ENCODE measurements at places on chromosomes 12 and 14. TPM values are rescaled to one million over a fixed set of nuclear protein-coding genes. Genes with fewer than 3 reads are reported as not detected.

DNA sequence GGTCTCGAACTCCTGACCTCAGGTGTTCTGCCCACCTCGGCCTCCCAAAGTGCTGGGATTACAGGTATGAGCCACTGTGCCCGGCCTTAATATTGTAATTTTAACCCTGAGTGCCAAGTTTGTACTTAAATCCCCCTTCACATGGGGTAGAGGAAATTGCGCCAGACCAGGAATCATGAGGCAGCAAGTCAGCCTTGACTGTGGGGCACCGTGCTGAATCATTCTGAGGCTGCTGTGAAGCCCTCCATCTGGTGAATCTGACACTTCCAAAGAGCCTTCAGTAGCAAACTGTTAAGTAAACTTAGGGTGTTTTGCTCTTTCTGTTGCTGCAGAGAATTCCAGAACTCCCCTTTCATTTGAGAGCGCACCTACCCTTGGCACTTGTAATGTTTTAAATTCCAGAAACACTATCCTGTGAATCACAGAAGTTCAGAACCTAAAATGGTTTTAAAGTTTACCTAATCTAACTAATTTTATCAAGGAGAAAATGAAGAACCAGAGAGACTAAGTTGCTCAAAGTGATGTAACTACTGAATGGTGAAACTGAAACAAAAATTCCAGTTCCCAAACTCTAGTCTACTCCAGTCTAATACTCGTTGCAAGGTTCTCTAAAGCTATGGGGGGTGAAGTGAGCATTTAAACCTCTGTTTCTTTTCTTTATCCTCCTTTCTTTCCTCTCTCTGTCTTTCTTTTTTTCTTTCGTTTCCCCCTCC lies 7.5 kb downstream of the HEBP1 start:
- H3K27me3 ChIP-seq = no peaks in the 10 kb centered on the region
- H3K27ac ChIP-seq = peak overlapping the region; percentile 73
- H3K4me3 ChIP-seq = peak overlapping the region; percentile 65
- peaks cover 13% of the 10 kb centered on the region for H3K4me1 ChIP-seq

GRCh38 chr12:130559806-130560205 lies 156.3 kb downstream of the RIMBP2 start:
- H3K27ac ChIP-seq = no peak overlapping the region
- no peak for DNase-seq
- no peaks in the 10 kb centered on the region for H3K27me3 ChIP-seq
- H3K36me3 ChIP-seq = no peaks in the 10 kb centered on the region
- no peak overlapping the region for H3K4me3 ChIP-seq

GRCh38 chr14:105881021-105881930 lies 354.9 kb downstream of the TMEM121 start:
- H3K27ac ChIP-seq = no peak overlapping the region
- no peak overlapping the region for H3K4me3 ChIP-seq
- no peaks in the 10 kb centered on the region for H3K36me3 ChIP-seq
- peaks cover 4% of the 10 kb centered on the region for H3K4me1 ChIP-seq
- peak; percentile 29 for DNase-seq

The KCNK10 gene
- total RNA-seq = not detected

GRCh38 chr14:90398315-90398839 lies 1.5 kb downstream of the CALM1 start:
- H3K4me3 ChIP-seq = peak overlapping the region; percentile 96
- no peaks in the 10 kb centered on the region for H3K27me3 ChIP-seq
- H3K27ac ChIP-seq = peak overlapping the region; percentile 98
- DNase-seq = peak; percentile 73
- H3K4me1 ChIP-seq = peaks cover 46% of the 10 kb centered on the region

The SLCO1A2 gene
- not detected for total RNA-seq

DNA sequence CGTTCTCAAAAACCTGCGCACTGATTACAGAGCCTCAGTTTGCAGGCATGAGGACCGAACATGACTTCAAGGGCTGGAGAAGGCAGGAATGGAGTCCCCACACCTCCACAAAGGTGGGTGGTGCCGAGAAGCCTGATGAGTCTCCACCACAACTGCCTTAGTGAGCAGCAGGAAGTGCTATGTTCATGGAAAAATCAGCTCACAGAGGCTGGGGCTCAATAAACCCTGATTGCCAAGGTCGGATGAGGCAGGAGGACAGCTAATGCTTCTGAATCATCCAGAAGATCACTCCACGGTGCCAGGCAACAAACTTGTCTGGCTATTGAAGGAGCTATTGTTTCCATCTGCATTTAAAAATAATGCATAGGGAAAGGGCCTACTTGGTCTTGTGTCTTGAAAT lies 31.1 kb downstream of the APPL2 start:
- no peak overlapping the region for H3K27ac ChIP-seq
- H3K36me3 ChIP-seq = peaks cover 12% of the 10 kb centered on the region
- DNase-seq = no peak
- H3K27me3 ChIP-seq = no peaks in the 10 kb centered on the region
- H3K4me3 ChIP-seq = no peak overlapping the region

DNA sequence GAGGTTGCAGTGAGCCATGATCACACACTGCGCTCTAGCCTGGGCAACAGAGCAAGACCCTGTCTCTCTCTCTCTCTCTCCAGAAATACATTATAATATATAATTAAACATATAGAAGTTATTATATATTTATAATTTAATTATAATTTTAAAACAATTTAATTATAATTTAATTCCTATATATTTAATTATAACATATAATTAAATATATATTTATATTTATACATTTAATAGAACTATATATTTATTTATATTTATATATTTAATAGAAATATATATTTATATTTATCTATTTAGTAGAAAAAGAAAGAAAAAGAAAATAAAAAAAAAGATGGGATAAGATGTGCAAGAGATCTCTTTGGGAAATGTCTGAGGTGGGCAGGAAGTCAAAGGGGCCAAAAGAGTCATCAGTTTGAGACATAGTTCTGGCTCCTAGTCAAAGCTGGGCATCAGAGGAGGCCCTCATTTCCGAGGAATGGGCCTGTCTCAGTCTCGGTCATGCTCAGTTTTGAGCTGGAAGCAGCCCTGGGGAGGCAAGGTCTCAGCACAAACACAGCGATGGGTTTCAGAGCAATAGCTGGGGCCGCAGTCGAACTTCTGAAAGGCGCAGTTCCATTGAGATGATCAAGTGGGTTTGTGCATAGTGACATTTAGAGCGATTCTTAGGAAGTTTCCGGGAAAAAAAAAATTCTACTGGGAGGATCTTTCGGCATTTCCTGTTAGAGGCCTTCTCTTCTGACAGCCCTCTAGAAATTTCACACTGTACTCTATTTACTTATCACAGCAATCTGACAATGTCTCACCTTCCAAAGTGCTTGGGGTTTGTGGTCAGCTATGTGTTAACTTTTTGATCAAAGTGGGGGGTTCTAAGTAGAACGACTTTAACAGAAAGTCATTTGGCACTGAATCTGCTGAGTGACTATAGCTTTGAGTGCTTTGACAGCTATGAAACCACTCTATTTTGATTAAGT lies 58.7 kb upstream of the GZMB start:
- peak overlapping the region; percentile 66 for H3K4me3 ChIP-seq
- DNase-seq = peak; percentile 54
- peaks cover 43% of the 10 kb centered on the region for H3K4me1 ChIP-seq
- H3K36me3 ChIP-seq = peaks cover 4% of the 10 kb centered on the region

DNA sequence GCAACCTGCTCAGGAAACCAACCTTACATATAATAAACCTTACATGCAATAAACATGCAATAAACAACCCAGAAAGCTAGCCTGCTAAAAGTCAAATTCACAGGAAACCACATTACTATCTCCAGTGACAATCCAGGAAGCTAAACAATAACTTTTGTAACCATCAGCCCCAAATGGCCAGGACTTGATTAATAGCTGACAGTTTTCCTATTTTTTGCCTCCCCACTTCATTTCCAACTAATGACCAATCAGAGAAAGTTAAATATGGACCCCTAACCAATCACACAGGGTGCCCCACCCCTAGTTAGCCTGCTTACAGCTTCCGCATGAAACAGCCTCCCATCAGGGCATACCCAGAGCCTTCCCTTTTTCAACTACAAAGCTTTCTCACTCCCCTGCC lies 152.2 kb upstream of the LMNTD1 start:
- peaks cover 1% of the 10 kb centered on the region for H3K36me3 ChIP-seq
- no peak overlapping the region for H3K4me3 ChIP-seq
- H3K27me3 ChIP-seq = no peaks in the 10 kb centered on the region
- H3K4me1 ChIP-seq = peaks cover 5% of the 10 kb centered on the region
- H3K27ac ChIP-seq = no peak overlapping the region

The TMEM30B gene
- 1.4 TPM for total RNA-seq

- H3K4me1 ChIP-seq = peaks cover 32% of the 10 kb centered on the region
- H3K27ac ChIP-seq = peak overlapping the region; percentile 87
- no peaks in the 10 kb centered on the region for H3K27me3 ChIP-seq
- H3K36me3 ChIP-seq = no peaks in the 10 kb centered on the region
- H3K4me3 ChIP-seq = peak overlapping the region; percentile 39
- no peak for DNase-seq
These were observed 41.9 kb downstream of the PSMA6 start for GRCh38 chr14:35333797-35334743.

- H3K36me3 ChIP-seq = peaks cover 32% of the 10 kb centered on the region
- DNase-seq = no peak
- no peak overlapping the region for H3K4me3 ChIP-seq
- H3K4me1 ChIP-seq = peaks cover 50% of the 10 kb centered on the region
These were observed 83.7 kb downstream of the PTGER2 start for GRCh38 chr14:52397844-52398243.

DNA sequence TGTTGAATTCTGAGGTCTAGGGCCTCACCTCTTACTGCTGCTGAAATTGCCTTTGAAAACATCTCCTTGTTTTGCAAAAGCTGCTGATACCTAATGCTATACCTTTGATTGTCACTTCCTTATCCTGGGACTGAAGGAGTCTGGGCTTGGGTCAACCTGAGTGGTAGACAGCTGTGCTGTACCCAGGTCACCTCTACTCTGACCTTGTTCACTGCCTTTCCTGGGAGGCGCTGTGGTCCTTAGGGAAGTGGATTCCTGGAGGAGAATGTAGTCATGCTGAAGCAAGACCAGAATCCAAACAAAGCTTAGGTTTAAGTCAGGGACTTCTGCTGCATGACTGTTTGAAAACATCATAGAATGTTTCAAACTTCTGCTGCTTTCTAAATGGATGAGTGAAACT lies 191.4 kb downstream of the SNAPC1 start:
- no peaks in the 10 kb centered on the region for H3K36me3 ChIP-seq
- DNase-seq = no peak
- no peak overlapping the region for H3K4me3 ChIP-seq
- no peaks in the 10 kb centered on the region for H3K4me1 ChIP-seq

GRCh38 chr12:113370923-113371682 lies 12.7 kb downstream of the PLBD2 start:
- no peaks in the 10 kb centered on the region for H3K27me3 ChIP-seq
- no peak overlapping the region for H3K4me3 ChIP-seq
- H3K27ac ChIP-seq = no peak overlapping the region
- no peak for DNase-seq

DNA sequence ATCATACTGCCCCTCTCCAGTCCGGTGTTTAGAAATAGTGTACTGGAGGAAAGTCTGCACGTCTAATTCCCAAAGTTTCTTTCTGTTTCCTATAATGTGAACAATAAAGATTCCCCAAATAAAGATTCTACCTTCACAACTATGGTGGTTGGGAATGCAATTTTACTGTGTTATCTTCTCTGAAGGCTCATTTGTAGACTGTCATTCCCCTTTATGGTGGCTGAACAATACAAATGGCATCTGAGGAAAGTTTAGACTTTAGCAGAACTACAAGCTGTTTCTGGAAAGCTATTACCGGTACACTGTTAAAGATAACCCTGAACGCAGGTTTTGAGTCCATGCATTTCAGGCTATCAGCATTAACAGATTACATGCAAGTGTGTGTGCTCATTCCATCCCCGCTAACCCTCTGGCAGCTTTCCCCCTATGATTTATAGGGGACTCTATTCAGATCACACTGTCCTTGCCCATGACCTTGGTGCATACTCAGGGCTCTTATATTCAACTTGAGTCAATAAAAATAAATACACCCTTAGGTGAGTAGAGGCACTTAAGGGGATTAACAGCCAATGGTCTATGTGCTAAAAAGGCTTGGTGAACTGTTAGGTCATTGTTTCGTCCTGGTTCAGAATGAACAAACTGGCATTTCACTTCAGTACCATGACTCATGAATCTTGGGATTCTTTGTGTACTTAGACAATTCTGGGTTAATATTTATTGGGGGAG lies 60.7 kb upstream of the PYGL start:
- no peaks in the 10 kb centered on the region for H3K36me3 ChIP-seq
- no peak overlapping the region for H3K27ac ChIP-seq
- DNase-seq = no peak
- no peaks in the 10 kb centered on the region for H3K4me1 ChIP-seq
- H3K27me3 ChIP-seq = no peaks in the 10 kb centered on the region

The FLRT2 gene
- total RNA-seq = not detected

The KERA gene
- not detected for total RNA-seq

DNA sequence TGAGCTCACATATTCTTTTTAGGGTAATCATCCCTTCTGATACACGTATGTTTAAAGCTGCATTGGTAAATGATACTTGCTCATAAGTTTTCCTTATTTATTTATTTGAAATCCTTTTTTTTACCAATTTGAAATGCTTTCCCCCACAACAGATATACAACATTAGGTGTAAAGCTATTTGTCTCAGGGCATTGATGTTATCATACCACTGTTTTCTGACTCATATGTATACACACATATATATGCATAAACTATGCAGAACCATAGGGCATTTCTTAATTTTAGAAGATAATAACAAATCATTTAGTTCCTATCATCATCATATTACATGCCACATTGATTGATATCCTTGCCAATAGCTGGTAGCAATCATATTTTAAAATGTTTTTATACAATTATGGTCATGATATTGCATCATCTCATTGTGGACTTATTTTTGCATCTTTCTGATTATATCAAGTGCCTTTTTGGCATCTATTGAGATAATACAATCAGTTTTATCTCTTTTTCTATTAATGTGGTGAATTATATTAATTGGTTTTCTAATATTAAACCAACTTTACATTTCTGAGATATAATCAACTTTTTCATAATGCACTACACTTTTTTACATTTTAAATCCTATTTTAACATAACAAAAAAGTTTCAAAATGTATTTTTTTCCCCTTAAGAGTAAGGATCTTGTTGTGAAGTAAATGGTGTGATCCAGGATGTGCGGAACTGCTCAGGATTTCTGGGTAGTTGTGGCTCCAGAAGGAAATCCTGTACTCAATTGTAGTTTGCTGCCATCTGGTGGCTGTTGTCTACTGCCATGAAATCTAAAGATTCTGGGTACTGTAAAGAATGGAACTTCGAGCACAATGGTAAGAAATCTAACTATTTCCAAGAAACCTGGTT lies 16.7 kb downstream of the OR9K2 start:
- no peak overlapping the region for H3K27ac ChIP-seq
- H3K4me3 ChIP-seq = no peak overlapping the region
- peaks cover 17% of the 10 kb centered on the region for H3K27me3 ChIP-seq
- DNase-seq = no peak

Measured in activated naive CD8-positive, alpha-beta T cell treated with anti-CD3 and anti-CD28 coated beads, Interleukin-2, amount 10 ng/mL, durations not matched to agents 7 days and 5 days (primary cell).